Activated T-helper 1 cell treated with Interleukin-2 at 50 U/mL for 16 hours (primary cell): ENCODE measurements at places on chromosomes 1 and 21.

GRCh38 chr1:40039245-40039756 is 1.2 kb upstream of the CAP1 start:
- no peak for DNase-seq

- no peak for DNase-seq
Measured at GRCh38 chr1:247456914-247457639, 827 bp downstream of the OR2B11 start.

DNA sequence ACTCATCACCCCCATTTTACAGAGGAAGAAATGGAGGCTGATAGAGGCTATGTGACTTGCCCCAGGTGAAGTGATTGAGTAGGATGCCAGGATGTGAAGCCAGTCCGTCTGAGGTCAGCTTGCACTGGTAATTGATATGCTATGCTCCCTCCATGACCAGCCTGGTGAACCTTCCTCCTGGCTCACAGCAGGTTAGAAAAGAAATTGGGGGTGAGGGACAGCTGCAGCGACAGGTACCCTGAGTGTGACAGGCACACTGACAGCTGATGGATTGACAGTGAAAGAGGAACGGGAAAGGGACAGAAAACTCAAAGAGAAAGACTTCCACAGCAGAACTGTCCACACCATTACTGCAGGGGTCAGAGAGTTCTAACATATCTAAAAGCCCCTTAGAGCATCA is 102.1 kb downstream of the SUSD4 start:
- no peak for DNase-seq

DNA sequence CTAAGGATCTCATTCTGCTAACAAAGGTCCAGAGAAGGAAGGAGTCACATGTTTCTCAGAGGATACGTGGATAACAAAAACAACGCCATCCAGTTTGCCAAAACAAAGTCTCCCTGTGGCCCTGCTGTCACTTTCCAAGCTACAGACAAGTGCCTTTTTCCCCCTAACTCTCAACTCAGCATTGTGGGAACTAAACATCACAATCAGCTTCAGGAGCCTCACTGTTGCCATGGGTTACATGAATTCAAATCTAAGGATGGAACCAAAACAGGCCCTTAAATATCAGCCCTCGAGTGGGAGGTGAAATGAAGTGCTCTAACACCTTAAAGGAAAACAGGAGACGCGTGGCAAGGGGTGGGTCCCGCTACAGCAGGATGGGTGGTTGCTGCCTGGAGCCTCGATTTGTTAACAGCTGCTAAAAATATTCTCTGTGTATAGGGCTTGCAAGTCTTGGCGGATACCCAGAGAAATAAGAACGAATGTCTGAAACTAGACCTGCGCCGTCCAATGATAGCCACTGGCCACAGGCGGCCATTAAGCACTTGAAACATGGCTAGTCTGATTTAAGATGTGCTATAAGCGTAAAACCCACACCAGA is 66.4 kb upstream of the SOD1 start:
- DNase-seq = no peak

DNA sequence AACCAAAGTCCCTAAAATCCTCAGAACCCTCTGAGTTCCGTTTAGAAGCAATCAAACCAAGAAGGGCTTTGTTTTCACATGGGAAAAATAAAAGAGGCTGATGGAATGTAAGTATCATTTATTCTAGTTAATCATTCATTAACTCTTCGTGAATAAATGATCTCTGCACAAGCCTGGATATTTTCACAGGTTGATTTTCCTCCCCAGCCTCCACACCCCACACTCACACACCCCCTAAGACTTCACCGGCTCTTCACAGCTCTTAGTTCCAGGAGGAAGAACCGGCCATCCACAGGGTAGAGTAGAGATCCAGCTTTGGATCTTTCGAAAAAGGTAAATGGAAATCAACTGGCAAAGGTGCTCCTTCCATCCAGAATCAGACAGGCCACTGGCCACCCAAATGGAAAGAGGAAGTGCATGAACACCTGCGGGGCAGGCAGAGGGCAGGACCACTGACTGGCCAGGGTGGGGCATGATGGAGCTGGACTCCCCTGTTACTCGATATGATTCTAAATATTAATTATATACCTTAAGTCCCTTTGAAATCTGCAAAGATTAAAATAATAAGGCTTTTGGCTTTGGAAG is 10.0 kb downstream of the C1orf198 start:
- no peak for DNase-seq

DNA sequence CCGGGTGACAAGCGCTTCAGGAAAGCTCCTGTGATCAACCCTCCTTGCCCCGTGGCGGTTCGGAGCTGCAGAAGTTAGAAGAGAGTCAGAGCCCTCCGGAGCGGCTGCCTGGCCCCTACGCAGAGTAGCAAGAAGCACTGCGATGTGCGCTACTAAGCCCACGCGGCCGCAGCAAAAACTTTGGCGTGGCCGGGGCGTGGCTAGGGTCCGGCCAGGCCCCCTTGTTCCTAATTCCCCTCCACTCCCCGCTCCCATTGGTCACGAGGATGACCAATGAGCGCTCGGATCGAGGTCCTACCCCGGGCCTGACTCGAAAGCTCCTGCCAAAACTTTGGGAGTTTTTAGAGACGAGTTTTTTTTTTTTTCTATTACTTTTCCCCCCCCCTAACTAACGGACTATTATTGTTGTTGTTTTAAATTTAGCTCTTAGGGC is at the start of gene HLX:
Gene HLX (plus strand): TSS at position 368 of the 433 bp plus-strand sequence. CDS start 415 bp downstream, outside the sequence.
- DNase-seq = no peak

DNA sequence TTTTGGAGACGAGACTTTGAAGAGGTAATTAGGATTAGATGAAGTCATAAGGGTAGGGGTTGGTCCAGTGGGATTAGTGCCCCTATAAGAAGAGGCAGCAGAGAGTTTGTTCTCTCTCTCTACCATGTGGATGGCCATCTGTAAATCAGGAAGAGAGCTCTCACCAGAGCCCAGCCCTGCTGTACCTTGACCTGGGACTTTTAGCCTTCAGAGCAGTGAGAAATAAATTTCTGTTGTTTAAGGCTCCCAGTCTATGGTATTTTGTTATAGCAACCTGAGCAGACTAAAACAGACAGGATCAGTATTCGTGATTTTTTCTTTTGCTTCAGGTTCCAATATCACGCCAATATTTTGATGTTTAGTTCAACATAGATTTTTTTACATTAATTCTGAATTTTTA is 30.0 kb downstream of the TBX15 start:
- no peak for DNase-seq

- no peak for DNase-seq
Measured at GRCh38 chr1:169495046-169495775, 9.5 kb upstream of the SLC19A2 start.

DNA sequence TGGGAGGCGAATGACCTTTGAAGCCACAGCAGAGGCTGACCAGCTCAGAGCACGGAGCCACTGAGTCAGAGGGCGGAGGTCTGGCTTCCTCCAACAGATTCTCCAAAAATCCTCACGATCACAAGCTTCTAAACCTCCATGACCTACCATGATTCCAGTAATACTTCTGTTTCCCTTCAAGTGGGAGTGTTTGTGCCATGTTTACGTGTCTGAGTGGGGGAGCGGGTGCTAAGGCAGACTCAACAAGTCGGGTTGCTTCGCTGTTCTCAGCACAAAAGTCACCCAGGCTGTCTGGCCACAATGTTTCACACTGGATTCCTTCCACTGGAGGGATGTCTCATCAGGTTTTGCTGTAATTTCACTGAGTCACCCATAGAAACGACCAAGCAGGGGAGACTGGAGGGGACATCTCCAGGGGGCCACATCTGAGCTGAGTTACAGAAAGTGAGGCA is 86.2 kb downstream of the SLC66A1 start:
- DNase-seq = no peak

- DNase-seq = no peak
Measured at GRCh38 chr1:20160034-20160433, 20.9 kb downstream of the PLA2G2F start.

DNA sequence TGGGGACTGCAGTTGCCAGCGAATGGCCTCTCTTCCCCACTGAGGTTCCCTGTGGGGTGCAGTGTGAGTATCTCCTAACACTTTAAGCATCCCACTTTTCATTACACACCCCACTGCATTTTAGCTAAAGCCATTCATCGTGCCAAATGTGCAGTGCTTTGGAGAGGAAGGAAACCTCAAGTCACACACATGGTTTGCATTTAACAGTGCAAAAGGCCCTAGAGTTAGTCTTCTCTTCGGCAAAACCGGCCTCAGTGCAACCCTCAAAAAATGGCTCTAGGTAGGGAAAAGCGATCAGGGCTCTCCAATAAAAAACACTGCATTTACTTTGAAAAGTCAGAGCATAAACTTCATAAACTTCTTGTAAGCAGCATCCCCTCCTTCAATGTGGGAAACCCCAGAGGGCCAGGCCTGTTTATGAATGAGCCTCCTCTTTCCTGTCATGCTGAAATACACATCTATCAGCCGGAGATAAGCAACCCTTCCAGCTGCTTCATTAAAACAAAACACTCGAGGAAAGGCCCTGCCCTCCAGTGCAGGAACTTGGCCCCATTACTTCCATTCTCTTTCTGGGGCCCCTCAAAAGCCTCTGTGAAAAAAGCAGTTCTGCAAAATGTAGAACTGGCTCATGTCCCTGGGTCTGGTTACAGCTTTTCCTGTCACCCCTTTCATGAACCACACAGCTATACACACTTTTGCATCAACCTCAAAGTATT is 184.0 kb downstream of the CDC7 start:
- DNase-seq = no peak

GRCh38 chr1:117339866-117340700 is 27.2 kb upstream of the MAN1A2 start:
- no peak for DNase-seq

DNA sequence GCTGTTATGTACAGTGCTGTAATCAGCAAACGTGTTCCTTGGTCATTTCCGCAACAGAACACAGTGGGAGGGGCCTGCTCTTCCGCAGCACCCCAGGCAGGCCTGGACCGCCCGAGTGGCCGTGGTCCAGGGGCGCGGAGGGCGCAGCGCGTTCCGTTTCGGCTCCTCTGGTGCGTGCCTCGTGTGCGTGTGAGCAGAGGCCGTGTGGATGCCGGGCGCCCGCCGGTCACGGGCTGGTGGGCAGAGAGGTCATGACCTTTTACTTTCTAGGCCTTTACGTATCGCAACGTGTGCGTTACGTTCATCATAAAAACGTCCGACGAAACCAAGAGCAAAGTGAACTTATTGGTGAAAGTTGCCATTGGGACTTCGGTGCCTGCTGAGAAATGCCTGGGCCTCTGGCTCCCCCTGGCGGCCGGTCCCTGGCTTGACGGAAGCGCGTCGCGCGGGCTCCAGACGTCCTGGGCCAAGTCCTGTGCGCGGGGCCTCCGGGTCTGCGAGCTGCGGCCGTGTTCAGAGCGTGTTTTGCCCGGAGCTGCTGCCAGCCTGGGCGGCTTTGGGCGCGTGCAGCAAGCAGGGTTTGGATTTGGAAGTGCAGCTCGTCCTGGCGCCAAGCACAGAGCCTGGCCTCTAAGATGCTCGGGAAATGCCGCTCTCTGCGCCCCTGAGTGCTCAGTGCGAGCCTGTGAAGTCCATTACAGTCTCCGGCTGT is 34.4 kb downstream of the COL18A1 start:
- peak; percentile 74 for DNase-seq

- no peak for DNase-seq
Measured at GRCh38 chr21:41100826-41101550, 67.0 kb upstream of the BACE2 start.

DNA sequence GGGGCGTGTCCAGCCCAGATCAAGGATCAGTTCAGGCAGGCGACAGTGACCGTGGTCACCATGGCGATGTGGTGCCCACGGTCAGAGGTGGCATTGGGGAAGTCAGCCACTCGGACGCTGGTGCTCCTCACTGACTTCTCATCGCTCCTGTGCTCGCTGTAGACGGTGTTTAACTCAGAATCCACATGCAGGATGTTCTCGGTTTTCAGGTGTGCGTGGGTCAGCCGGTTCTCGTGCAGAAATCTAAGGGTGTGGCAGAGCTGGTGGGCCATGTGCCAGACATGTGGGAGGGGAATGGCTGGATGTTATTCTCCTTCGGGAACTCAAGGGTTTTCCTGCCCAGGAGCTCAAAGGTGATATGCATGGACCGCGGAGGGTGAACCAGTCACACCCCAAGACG is 11.7 kb downstream of the OR2AJ1 start:
- DNase-seq = no peak

DNA sequence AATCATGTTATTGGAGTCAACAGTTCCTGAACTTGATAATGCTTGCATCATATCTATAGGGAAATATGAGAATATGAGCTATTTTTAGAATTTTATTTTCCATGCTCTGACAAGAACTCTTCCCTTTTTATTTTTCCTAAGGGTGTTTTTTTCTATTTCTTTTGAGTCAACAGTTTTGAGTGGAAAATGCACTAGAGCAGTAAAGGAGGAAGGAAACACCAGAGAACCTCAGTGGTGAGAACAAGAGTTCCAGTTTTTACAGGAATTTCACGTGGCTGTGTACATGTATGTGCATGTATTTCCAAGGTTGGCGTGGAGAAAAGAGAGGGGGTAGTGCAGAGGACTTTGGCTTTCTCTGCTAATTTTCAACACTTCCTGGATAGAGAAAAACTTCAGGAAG is 63.6 kb upstream of the TNFSF18 start:
- DNase-seq = no peak

GRCh38 chr1:172117800-172118199 is 276.5 kb downstream of the DNM3 start:
- DNase-seq = no peak

DNA sequence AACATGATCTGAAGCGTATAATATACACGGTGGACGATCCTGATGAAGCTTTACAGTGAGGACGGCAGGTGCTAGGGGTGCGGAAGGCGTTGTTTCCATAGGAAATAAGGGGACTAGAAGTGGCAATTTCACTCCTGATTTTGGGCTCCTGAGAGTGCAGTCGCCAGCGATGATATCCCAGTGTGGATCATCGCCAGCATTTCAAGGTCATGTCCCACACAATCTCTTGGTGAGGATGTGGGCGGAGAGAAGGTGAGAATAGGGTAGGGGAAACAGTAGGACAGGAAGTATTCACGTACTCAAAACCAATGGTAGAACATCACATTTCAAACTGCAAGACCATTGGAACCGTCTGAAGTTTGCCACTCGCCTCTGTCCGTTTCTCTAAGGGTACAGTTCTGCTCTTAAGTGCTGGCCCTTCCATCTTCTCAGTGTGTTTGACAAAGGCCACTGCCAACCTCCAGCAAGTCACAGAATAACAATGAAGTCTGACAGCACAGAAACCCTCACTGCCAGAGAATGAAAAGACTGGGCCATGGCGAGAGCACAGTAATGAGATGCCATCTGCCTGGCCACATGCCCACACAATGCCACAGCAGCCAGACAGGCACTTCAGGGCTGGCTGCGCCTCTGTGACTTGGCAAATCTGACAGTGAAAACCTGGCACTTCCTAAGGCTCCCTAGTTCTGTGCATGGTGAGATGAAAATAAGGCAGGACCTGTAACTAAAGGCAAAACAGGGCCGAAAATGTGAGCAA is 27.9 kb downstream of the PCSK9 start:
- DNase-seq = no peak

- no peak for DNase-seq
Measured at GRCh38 chr21:39915881-39916280, 48.6 kb downstream of the PCP4 start.

- DNase-seq = no peak
Measured at GRCh38 chr21:36260030-36260787, 59.8 kb upstream of the MORC3 start.
